ENCODE measurements at places on chromosomes 5 and 9. TPM values are rescaled to one million over a fixed set of nuclear protein-coding genes. Genes with fewer than 3 reads are reported as not detected.

- H3K27me3 ChIP-seq = peaks cover 31% of the 10 kb centered on the region
- no peak overlapping the region for H3K4me3 ChIP-seq
- no peaks in the 10 kb centered on the region for H3K4me1 ChIP-seq
- H3K27ac ChIP-seq = no peak overlapping the region
- no peak for DNase-seq
Measured at GRCh38 chr9:87950296-87950695, 24.0 kb downstream of the CDK20 start.

Gene FOXD4L4
- 0.16 TPM for total RNA-seq

DNA sequence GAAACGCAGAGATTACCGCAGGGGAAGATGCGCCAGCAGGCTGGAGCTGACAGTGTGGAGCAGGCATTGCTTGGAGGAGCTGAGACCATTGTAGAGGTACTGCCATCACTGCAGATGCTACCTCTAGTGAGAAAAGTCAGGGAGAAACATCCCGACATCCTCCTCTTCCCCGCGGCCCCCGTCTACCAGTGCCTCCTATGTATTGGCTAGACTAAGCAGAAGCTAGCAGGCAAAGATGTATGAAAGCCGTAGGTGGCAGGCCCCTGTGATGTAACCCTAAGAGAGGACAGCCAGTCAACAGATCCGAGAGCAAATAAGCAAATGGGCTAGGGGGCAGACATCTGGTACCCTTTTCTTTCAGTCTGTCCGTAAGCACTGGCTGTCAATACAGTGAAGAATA lies 115.5 kb upstream of the ACTBL2 start:
- peaks cover 29% of the 10 kb centered on the region for H3K4me1 ChIP-seq
- no peaks in the 10 kb centered on the region for H3K36me3 ChIP-seq
- DNase-seq = no peak
- H3K27ac ChIP-seq = no peak overlapping the region
- peaks cover 12% of the 10 kb centered on the region for H3K27me3 ChIP-seq

GRCh38 chr5:67089200-67089725 lies 107.3 kb downstream of the CD180 start:
- H3K4me1 ChIP-seq = peaks cover 17% of the 10 kb centered on the region
- H3K27ac ChIP-seq = no peak overlapping the region
- H3K36me3 ChIP-seq = peaks cover 4% of the 10 kb centered on the region
- DNase-seq = no peak

DNA sequence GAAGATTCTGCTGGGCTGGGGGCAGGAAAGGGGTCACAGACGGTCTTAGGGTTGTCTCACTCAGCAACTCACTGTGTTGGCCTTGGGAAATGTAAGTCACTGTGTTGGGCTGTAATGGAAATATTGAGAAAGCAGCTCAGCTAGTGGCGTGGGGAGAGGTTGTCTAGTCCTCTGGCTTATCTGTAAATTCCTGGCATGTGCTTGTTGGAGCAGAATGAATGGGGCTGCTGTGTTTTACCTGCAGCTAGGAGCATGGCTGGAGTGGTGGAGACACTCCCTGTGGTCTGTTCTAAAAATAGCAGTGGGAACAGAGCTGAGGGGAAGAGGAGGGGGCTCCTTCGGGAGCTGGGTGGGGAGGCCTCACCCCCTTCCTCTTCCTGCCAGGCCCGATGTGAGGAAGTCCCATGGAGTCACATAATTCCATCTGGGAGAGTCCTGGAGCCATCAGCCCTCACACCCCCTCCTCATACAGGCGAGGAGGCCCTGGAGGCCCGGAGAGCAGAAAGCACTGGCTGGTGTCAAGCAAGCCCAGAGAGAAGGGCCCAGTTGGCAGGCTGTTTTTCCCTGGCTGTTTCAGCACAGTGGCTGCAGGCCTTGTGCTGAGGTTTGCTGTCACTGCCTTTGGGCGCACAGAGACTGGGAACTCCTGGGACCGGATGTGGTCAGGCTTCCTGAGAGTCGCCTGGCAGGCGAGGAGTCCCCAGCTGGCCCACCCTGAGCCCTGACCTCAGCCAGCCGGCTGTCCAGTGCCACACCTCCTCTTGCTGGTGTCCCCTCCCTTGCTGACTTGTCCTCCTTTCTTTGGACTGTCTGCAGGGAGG lies 84.9 kb downstream of the RGS3 start:
- peak overlapping the region; percentile 31 for H3K4me3 ChIP-seq
- peaks cover 34% of the 10 kb centered on the region for H3K4me1 ChIP-seq
- no peaks in the 10 kb centered on the region for H3K36me3 ChIP-seq
- DNase-seq = peak; percentile 11

- H3K27ac ChIP-seq = no peak overlapping the region
- H3K4me3 ChIP-seq = no peak overlapping the region
- H3K4me1 ChIP-seq = peaks cover 6% of the 10 kb centered on the region
- no peak for DNase-seq
- no peaks in the 10 kb centered on the region for H3K36me3 ChIP-seq
Measured at GRCh38 chr5:115577741-115578140, 24.5 kb downstream of the TICAM2 start.

Gene FAM114A2
- total RNA-seq = 31.8 TPM

DNA sequence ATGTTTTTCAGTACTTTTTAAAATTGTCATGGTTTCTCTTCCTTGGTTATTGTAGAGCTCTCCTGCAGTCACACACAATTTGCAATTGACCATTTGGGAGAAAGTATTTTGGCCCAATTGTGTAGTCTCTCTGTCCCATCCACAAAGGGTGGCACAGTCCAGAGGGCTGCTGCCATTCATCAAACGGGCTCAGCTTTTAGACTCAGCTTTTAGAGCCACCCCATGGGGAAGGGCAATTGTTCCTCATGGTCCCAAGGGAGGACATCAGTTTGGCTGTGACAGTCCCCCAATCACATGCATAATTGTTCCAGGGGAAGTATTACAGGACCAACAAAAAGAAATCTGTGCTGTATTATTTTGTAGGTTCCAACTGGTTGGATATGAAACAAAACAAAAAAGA lies 207.6 kb downstream of the ZNF462 start:
- no peak overlapping the region for H3K27ac ChIP-seq
- H3K4me3 ChIP-seq = no peak overlapping the region
- H3K27me3 ChIP-seq = no peaks in the 10 kb centered on the region
- no peaks in the 10 kb centered on the region for H3K4me1 ChIP-seq
